Endodermal cell (in vitro differentiated cells): ENCODE measurements at places on chromosomes 1 and 21. TPM values are rescaled to one million over a fixed set of nuclear protein-coding genes. Genes with fewer than 3 reads are reported as not detected.

DNA sequence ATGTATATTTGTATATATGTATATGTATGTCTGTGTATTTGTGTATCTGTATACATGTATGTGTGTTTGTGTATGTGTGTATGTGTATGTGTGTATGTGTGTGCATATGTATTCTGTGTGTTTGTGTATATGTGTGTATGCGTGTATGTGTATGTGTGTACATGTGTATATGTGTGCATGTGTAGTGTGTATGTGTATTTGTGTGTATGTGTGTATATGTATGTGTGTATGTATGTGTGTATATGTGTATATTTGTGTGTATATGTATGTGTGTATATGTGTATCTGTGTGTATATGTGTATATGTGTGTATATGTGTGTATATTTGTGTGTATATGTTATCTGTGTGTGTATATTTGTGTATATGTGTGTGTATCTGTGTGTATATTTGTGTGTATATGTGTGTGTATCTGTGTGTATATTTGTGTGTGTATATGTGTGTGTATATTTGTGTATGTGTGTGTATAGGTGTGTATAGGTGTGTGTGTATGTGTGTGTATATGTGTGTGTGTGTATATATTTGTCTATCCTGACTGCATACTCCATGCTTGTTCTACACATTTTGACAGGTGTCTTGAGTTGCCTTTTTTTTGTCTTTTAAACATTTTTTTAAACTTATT, 101.5 kb downstream of the SCCPDH start:
- no peak overlapping the region for H3K27ac ChIP-seq
- no peaks in the 10 kb centered on the region for H3K4me1 ChIP-seq
- no peaks in the 10 kb centered on the region for H3K36me3 ChIP-seq
- H3K27me3 ChIP-seq: no peaks in the 10 kb centered on the region

SPRR5 gene
- total RNA-seq: not detected in 2 replicates

DNA sequence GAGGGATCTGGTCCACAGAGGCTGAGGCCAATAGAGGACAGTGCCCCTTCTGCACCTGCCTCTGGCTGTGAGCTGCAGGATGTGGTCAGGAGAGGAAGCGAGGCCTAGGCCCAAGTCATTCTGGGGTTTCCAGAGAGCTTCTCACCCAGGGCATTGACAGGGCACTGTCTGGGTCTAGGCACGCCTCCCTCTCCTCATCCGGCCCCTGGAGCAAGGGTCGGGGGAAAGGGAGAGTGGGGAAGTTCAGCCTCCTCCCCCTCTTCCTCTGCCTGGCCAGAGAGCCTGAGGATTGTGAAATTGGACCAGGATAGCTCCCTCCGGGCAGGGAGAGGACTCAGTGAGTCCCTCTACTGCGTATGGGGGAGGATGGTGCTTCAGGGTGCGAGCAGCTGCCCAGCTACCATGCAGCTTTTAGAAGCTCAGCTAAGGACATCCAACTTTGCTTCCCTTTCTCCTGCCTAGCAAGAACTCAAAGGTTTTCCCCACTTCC, 6.3 kb upstream of the INAVA start:
- no peak overlapping the region for H3K4me3 ChIP-seq
- H3K36me3 ChIP-seq: no peaks in the 10 kb centered on the region
- no peaks in the 10 kb centered on the region for H3K27me3 ChIP-seq
- DNase-seq: peak; percentile 68
- no peak overlapping the region for H3K27ac ChIP-seq
- H3K4me1 ChIP-seq: peaks cover 16% of the 10 kb centered on the region

DNA sequence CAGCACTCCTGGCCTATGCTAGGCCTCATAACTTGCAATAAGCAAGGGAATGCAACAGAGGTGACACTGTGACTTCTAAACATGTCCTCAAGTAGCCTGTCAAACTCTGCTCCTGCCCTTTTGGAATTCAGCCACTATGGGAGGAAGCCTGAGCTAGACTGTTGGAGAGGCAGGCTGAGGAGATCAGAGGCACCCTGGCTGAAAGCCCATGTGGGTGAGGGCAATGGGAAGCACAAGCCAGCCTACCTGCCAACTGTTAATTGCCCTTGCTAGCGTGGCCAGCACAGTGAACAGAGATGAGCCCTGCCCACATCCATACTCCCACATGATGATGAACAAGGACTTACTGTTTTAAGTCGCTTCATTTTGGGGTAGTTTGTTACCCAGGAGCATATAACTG, 17.7 kb downstream of the GNB1 start:
- H3K27me3 ChIP-seq: no peaks in the 10 kb centered on the region
- DNase-seq: no peak
- H3K36me3 ChIP-seq: peaks cover 82% of the 10 kb centered on the region
- no peaks in the 10 kb centered on the region for H3K4me1 ChIP-seq

DNA sequence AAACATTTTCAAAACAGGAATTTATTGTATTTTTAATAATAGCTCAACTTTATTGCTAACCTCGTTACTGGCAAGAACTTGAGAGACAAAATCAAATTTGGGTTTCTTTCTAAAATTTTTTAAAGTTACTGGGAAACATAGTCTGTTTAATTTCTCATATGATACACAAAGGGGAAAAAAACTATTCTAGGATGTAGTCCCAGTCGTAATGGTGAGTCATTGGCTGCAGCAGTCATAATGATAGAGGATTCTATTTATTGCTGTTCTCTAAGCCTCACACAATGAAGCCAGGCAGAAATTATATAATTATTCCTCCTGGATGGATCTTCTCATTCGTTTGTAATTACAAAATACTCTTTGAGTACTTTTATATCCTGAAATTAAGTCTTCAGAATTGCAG, 326.5 kb upstream of the SGIP1 start:
- H3K27me3 ChIP-seq: no peaks in the 10 kb centered on the region
- no peaks in the 10 kb centered on the region for H3K4me1 ChIP-seq
- no peak for DNase-seq
- no peak overlapping the region for H3K4me3 ChIP-seq
- no peak overlapping the region for H3K27ac ChIP-seq

GRCh38 chr1:70727886-70728489, 316.9 kb downstream of the CTH start:
- H3K36me3 ChIP-seq: no peaks in the 10 kb centered on the region
- H3K4me3 ChIP-seq: no peak overlapping the region
- H3K4me1 ChIP-seq: no peaks in the 10 kb centered on the region

GRCh38 chr21:35559829-35560225, 500.5 kb downstream of the SETD4 start:
- no peak for DNase-seq
- H3K27me3 ChIP-seq: no peaks in the 10 kb centered on the region

- no peaks in the 10 kb centered on the region for H3K36me3 ChIP-seq
- peak; percentile 52 for DNase-seq
- peaks cover 9% of the 10 kb centered on the region for H3K4me1 ChIP-seq
- H3K4me3 ChIP-seq: peak overlapping the region; percentile 26
- H3K27me3 ChIP-seq: peaks cover 59% of the 10 kb centered on the region
These were observed 490 bp upstream of the FAM110D start for GRCh38 chr1:26158271-26158907.

- H3K27ac ChIP-seq: no peak overlapping the region
- no peaks in the 10 kb centered on the region for H3K36me3 ChIP-seq
- H3K27me3 ChIP-seq: no peaks in the 10 kb centered on the region
These were observed 488.1 kb upstream of the PRMT6 start for GRCh38 chr1:106568201-106568974.

- no peaks in the 10 kb centered on the region for H3K27me3 ChIP-seq
- no peaks in the 10 kb centered on the region for H3K36me3 ChIP-seq
These were observed 339.6 kb downstream of the PDE4B start for GRCh38 chr1:66132324-66132723.

DNA sequence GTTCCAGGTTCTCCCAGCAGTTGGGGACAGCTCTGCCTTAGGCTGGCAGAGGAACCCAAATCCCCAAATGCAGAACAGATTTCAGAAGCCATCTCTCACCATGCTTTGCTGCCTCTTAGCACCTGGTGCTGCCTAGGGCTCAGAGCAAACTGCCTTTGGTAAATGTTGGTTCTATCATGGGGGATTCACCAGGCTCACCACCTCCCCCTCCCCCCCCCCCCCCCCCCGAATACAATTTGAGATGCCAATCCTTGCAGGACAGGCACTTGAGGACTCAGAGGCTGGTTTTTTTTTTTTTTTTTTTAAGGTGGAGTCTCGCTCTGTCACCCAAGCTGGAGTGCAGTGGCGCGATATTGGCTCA, 447 bp upstream of the PAQR6 start:
- no peaks in the 10 kb centered on the region for H3K4me1 ChIP-seq
- no peak for DNase-seq
- H3K4me3 ChIP-seq: no peak overlapping the region
- H3K27ac ChIP-seq: peak overlapping the region; percentile 80
- H3K36me3 ChIP-seq: peaks cover 40% of the 10 kb centered on the region
- no peaks in the 10 kb centered on the region for H3K27me3 ChIP-seq

DNA sequence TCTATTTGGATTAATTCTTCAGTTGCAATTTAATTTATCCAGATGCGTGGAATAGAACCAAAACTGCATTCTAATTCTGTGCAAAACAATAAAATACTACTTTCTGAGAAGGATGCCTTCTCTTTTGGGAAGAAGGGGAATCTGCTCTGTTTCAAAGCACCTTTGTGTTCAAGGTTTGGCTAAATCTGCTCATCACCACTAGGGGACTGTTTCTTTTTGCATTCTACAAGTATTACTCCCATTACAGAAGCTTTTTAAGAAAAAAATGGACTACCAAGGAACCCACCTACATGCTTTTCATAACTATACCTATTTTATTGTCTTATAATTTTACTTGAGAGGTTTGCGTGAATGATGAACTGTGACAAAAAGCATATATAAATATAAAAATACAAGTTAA, 18.2 kb downstream of the MRPS6 start:
- no peak for DNase-seq
- peaks cover 82% of the 10 kb centered on the region for H3K36me3 ChIP-seq
- H3K4me3 ChIP-seq: no peak overlapping the region
- no peak overlapping the region for H3K27ac ChIP-seq
- no peaks in the 10 kb centered on the region for H3K27me3 ChIP-seq

COL9A2 gene
- 216 and 295 TPM in 2 replicates for total RNA-seq

ACTL8 gene
- total RNA-seq: 0.25 TPM in 1 of 2 replicates, not detected in the other

GRCh38 chr1:156146769-156147405, 6.5 kb upstream of the SEMA4A start:
- H3K27ac ChIP-seq: no peak overlapping the region
- H3K27me3 ChIP-seq: no peaks in the 10 kb centered on the region
- H3K4me3 ChIP-seq: no peak overlapping the region
- no peaks in the 10 kb centered on the region for H3K36me3 ChIP-seq
- DNase-seq: no peak
- no peaks in the 10 kb centered on the region for H3K4me1 ChIP-seq

DNA sequence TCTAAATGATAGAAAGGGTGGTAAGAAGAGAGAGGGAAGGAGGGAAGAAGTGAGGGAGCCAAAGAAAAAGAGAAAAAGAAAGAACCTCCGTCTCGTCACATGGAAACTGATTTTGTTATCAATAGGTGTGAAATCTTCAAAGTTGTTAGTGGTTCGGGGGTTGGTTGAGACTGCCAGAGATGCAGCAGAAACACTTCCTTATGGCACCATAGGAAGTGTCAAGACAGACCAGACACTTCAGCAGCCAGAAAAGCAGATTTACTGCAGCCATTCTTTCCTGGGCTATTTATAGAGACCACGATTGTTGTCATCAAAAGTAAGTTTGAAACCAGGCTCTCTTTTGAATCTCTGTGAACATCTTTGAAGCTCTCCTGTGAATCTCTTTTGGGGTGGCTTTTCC, 150.5 kb downstream of the PLPPR5 start:
- no peaks in the 10 kb centered on the region for H3K27me3 ChIP-seq
- no peaks in the 10 kb centered on the region for H3K4me1 ChIP-seq
- no peaks in the 10 kb centered on the region for H3K36me3 ChIP-seq
- DNase-seq: peak; percentile 46
- H3K4me3 ChIP-seq: peak overlapping the region; percentile 65
- no peak overlapping the region for H3K27ac ChIP-seq

UBL4B gene
- total RNA-seq: not detected in 2 replicates

DNA sequence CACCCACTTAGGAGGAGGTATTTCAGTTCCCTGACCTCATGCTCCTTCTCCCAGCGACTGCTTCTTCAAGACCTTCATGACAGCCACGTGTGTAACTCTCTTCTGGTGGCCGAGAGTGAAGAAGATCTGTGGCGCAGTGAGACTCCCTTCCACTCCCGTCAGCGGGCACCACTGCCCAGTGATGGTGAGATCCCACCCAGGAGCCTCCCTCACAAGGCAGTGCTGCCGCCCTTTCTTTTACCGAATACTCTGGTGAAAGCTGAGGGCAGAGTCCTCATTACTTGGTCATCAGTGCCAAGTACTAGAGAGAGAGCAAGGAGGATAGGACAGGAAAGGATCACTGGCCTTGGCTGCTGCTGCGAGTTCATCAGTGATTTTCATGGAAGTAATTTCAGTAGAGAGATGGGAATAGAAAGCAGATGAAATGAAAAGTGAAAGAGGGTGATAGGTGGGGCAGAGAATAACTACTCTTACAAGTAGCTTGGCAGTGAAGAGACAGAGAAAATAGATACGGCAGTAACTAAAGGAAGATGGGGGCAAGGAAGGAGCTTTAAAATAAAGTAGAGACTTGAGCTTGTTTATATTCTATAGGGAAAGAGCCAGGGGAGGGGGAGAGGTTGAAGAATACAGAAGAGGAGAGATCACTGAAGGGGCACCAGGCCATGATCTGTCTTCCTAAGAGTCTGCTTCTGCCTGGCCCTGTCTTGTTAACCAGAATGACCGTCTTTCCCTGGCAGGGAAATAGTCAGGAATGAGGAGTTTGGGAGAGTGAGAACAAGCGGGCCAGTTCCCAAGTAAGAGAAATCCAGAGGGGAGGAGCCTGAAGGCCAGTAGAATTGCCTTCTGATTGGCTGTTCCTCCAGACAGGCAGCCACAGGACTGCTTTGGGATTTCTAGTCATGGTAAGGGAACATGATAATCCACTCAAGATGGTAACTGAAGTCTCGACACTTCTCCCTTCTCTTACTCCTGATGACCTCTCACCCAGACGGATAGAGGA, 18.3 kb downstream of the HYI start:
- H3K4me1 ChIP-seq: no peaks in the 10 kb centered on the region
- DNase-seq: peak; percentile 64
- no peaks in the 10 kb centered on the region for H3K27me3 ChIP-seq
- no peak overlapping the region for H3K4me3 ChIP-seq
- peaks cover 59% of the 10 kb centered on the region for H3K36me3 ChIP-seq
- H3K27ac ChIP-seq: peak overlapping the region; percentile 89

DNA sequence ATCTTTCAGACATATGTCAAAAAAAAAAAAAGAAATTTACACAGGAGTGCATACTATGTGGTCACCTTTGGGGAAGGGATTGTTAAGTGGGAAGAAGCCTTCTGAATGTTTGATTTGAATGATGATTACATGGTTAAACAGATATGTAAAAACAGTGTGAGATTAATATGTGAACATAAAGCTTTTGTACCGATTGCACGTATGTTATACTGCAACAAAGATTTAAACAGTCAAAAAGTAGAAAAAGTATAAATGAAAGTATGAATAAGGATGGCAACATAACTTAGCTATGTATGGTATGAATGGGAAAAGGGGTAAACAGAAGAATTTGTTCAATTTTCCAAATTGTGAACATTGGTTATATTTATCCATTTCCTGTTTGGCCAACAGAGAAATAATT, 10.0 kb upstream of the PLPP3 start:
- H3K4me3 ChIP-seq: no peak overlapping the region
- H3K27me3 ChIP-seq: no peaks in the 10 kb centered on the region
- H3K36me3 ChIP-seq: no peaks in the 10 kb centered on the region
- no peak for DNase-seq

GRCh38 chr1:201261771-201262547, 21.3 kb upstream of the PKP1 start:
- H3K27me3 ChIP-seq: peaks cover 30% of the 10 kb centered on the region
- no peaks in the 10 kb centered on the region for H3K4me1 ChIP-seq
- H3K4me3 ChIP-seq: no peak overlapping the region
- no peaks in the 10 kb centered on the region for H3K36me3 ChIP-seq
- no peak overlapping the region for H3K27ac ChIP-seq

SAMSN1 gene
- total RNA-seq: 0.25 TPM in 1 of 3 replicates, not detected in the others

GRCh38 chr1:54623216-54624007, at the start of gene FAM151A:
Gene FAM151A, minus strand, starts transcription at chr1:54623525. Its CDS starts 130 bp downstream, at chr1:54623395.
- H3K4me1 ChIP-seq: no peaks in the 10 kb centered on the region
- peaks cover 38% of the 10 kb centered on the region for H3K27me3 ChIP-seq
- H3K27ac ChIP-seq: no peak within 1 kb of the TSS
- no peak within 1 kb of the TSS for H3K4me3 ChIP-seq
